ENCODE measurements at places on chromosomes 2 and 18.
A peak's percentile ranks its signal among the peaks of the same experiment; 100 is the strongest.

DNA sequence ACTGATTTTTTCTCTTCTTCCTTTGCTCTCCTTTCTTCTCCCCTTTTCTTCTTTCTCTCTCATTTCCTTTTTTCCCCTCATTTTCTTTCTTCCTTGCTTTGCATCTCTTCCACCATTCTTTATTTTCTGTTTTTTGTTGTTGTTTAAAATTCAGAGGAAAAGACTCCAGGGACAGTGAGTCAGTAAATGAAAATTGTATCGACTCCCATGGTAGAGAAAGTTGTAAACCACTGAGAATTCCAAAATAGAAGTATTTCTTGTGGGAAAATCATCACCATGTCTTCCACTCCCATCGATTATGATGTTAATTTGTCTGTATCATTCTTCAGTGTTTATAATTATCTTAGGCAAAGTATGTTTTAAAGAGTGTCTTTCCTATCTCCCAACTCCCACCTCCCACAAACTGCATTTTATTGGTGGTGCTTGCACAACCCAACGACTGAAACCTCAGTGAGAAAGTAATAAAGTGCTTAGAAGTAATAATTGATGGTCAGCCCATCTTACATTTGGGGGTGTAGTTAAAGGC lies 134.3 kb downstream of the IRS1 start:
- DNase-seq: no peak

DNA sequence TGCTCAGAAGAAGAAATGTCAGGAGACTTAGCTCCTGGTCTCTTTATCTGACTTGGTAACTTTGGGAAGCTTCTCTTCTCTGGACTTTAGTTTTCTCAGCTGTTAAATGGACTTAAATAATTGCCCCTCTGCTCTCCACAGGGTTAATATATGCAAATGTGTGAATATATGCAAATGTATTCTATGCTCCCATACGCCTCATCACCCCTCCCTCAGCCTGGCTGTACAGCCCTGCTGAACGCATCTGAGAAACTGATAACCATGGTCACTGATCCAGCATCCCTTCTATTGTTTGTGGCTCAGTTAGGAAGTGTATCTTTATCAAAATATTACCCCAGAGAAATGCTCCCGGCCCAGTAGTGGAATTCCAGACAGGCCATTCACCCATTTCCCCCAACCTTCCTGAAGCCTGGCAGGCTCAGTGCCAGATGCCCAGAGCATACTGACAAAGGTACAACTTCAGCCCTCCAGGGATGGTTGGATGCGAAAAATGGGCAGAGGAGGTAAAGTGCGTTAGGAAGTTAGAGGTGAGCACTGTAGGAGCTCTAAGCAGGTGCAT lies 103.4 kb downstream of the DYSF start:
- DNase-seq: no peak

DNA sequence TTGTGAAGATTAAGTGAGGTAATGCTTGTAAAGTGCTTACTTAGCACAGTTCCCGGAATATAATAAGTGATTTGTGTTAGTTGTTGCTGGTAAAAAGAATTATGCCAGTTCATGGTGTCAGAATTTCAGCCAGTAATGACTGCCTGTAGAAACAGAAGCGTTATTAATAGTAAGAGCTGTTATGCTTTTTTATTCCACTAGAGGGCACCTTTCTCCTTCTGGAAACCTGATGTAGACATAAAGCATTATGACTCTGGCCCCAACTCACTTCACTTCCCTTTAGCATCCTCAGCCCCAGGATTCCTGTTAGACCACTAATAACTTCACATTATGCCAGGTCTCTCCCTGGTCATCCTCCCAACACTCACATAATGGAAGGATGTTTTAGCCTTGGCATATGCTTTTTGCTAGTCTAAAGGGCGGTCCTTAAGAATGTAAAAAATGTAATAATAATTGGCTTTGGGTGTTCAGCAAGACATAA lies 34.9 kb downstream of the C18orf54 start:
- DNase-seq: peak; percentile 64

- no peak for DNase-seq
These were observed 288.8 kb upstream of the SIX3 start for GRCh38 chr2:44652701-44653100.

DNA sequence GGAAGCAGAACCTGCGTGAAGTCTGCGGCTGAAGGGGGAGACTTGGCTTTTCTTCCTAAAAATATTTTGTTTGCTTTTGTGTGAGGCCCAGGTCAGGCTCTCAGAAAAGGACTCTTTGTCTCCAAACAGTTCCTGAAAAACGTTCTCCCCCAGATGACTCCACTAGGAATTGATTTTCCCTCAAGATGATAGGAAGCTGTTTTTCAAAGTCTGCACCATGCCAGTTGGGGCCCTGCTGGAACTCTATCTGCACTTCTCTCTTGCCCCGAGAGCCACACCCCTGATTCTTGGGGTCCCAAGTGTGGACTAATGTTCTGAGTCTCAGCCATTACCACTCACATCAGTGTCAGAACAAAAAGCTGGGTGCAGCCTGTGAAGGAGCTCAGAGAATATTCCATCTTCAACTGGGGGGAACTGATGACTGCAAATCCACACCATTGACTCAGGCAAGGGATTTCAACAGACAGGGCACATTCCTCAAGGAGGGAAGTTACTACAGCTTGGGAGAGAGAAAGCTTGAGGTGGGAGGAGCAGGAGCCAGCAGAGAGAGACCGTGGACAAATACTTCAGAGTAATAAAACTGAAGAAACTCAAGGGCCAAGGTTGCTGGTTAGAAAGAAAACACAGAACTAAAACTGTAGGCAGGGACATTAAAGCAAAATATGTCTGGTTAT lies 768.3 kb downstream of the RNF144A start:
- no peak for DNase-seq

- no peak for DNase-seq
These were observed 6.5 kb downstream of the NCAPH start for GRCh38 chr2:96342085-96342484.

DNA sequence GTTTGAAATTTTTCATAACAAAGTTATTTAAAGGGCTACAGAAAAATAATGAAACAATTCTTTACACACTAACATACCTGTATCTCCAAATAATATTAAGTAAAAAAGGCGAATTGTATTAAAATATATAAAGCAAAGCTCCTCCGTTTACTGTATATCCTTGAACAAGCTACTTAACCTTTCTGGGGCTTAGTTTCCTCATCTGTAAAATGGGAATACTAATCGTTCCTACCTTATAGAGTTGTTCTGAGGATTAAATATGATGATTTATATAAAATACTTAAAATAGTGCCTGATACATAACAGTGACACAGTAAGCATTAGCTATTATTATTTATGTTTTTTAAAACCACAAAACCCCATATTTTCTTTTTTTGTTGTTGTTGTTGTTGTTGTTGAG lies 13.3 kb downstream of the SLC25A12 start:
- DNase-seq: no peak

GRCh38 chr2:86039963-86040655 lies 65.6 kb downstream of the POLR1A start:
- no peak for DNase-seq

DNA sequence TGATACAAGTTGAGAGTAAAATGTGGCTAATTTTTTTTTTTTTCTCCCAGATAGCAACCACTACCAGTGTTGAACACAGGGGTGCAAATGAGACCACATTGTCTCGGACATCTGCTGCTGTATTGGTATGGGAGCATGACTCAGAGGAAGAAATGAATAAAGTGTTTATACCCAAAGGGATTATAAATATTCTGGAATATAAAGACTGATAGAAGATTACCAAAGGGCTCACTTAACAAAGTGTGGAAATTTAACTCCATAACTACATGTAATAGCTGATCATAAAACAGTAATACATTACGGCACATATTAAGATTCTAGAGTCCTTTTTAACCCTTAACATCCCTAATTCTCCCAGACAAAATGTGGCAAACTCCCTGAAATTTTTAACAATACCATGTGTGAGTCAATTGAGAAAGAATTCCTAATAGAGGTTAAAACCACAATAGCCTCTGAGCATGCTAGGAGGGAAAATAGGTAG lies 1023.0 kb upstream of the ACVR2A start:
- no peak for DNase-seq
